ENCODE measurements at places on chromosomes 4 and X.

GRCh38 chr4:174835536-174835935 is 6.5 kb upstream of the GLRA3 start:
- DNase-seq, result no peak

DNA sequence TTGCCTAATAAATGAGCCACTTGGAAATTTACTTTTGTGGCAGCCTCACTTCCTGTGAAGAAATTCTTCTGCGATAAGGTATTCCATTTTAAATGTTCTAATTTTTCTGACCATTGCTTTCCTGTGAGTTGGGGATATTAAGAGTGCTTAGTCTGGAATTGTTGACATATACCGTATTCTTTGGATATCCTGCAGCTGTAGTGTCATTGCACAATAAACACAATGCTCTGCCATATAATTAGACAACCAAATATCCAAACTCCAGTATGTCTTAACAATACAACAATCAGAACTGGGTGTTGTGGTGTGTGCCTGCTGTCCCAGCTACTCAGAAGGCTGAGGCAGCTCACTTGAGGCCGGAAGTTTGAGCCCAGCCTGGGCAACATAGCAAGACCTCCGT is 99.4 kb downstream of the LUZP4 start:
- DNase-seq, result no peak

DNA sequence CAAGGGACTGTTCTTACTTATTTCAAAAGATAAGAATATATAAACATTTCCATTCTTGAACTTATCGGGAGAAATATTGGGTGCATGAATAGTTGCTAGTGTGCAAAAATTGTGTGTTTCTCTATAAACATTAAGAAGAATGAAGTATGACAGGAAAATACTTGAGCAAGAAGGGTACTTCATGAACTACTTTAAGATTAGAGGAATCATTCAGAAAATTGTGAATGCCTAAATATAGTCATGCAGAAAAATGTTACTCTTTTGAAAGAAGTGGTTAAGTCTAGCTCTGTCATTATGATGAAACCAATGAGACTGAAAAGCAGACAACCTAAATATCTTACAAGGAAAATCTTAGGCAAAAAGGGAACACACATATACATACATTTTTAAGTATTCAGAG is 207.8 kb upstream of the PCDH18 start:
- DNase-seq, result no peak

- no peak for DNase-seq
Observed at GRCh38 chrX:43716144-43716543, 60.0 kb downstream of the MAOA start.

- DNase-seq, result no peak
Observed at GRCh38 chr4:73917081-73917501, 47.9 kb downstream of the CXCL1 start.

DNA sequence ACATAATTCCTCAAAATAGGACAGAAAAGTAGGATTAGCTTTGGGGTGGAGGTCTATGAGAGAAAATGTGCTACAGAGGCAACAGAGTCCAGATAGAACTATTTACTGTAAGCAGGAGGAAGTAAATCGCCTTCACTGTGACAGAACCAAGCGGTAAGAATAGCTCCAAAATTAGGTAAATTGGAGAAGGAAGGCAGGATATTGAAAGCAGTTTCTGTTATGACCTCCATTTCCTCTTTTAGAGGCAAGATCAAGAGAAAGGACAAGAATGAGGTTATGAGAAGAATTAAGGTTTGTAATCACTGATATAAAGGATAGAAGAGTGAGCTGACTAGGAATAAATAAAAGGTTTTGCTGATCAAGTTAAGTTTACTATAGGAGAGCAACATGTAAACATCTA is 44.1 kb upstream of the NEUROG2 start:
- DNase-seq, result no peak

DNA sequence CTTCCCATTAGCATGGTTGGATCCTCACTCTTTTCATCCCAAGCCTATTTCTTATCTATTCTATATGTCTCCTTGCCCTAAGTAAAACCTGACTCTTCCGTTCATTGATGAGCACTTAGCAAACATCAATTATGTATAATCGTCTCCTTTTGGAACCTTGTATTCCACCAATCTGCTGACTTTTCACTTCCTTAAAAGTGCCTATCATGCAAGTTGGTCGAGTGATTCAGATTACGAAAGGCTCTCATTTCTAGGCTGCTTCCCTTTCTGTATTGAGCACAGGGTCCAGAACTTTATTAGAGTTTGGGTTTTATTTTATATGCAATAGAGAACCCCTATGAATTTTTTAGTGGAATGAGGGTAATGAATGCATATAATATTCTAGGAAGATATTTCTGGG is 27.1 kb upstream of the ALB start:
- DNase-seq, result no peak

GRCh38 chrX:72576141-72576894 is 3.7 kb upstream of the HDAC8 start:
- no peak for DNase-seq

GRCh38 chr4:181158971-181159370 is 1084.2 kb upstream of the TENM3 start:
- no peak for DNase-seq

- no peak for DNase-seq
Observed at GRCh38 chrX:35699642-35700041, 98.5 kb upstream of the MAGEB16 start.

DNA sequence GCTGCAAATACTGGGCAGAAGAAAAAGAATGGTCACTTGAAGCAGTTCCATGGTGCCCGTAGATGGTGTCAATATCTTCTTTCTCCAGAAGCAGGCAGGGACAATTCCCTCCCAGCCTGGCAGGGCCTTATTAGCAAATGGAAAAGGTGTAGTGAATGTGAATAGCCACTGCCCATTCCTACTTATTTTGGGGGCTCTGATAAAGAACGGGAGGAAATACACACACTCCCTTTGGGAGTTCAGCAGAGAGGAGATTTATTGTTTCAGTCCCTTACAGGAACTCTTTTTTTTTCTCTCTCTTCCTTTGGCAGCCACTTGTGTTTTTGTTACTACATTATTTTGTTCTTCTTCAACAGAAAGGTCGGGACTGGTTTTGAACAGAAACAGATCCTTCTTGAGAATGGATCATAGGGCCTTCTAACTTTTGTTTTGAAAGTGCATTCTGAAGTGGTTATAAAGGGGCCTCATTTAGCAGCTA is at the start of gene EMCN:
TSS of gene EMCN (minus strand) at position 159 of the 478 bp plus-strand sequence. CDS start at position 51, 108 bp downstream.
- DNase-seq, result no peak

DNA sequence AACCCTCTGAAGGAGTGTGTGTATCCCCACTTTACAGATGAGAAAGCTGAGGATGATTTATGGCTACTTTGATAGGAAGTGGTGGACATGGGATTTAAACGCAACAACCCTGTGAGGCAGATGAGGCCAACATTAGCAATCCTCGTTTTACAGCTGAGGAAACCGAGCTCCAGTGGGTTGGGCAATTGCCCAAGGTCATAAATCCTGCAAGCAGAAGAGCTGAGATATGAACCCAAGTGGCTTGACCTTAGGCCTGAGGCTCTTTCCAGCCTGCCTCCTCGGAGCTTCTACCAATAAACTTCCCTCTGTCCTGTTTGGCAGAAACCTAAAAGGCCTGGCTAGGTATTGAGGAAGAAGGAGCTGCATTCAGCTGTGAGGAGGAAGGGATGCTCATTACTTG is 185.5 kb upstream of the RBPJ start:
- DNase-seq, result no peak

DNA sequence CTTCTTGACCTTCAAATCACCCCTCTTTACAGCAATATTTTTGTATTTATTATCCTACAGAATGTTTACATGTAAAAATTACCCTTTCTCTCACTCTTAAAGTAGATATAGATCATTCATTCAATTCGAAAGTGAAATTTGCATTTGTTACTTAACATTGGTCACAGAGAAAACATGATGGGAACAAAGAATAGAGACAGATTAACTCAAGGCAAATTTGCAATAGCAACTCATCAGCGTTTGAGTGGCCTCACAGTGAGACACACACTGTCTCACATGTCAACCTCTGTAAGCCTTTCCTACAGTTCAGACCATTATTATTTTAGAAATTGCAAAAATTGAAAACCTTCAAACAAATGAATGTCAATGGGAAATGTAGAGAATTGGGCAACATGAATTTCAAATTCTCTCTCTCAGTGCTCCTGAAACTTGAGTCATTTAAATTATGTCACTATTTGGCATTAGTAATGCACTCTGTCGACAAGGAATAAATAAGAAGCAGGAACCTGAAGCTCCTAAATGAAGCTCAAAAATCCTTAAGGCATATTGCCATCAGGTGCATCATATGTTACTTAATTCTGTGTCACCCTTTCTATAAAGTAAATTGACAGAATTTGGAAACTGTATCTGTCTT is 148.3 kb upstream of the ANXA10 start:
- DNase-seq, result no peak

- DNase-seq, result no peak
Observed at GRCh38 chr4:55004831-55005230, 120.6 kb downstream of the KDR start.

- no peak for DNase-seq
Observed at GRCh38 chr4:3725936-3726870, 40.0 kb upstream of the ADRA2C start.

- peak; percentile 73 for DNase-seq
Observed at GRCh38 chr4:108045687-108046024, 56.0 kb downstream of the HADH start.

GRCh38 chr4:165476214-165477098 is 97.6 kb downstream of the CPE start:
- DNase-seq, result no peak

DNA sequence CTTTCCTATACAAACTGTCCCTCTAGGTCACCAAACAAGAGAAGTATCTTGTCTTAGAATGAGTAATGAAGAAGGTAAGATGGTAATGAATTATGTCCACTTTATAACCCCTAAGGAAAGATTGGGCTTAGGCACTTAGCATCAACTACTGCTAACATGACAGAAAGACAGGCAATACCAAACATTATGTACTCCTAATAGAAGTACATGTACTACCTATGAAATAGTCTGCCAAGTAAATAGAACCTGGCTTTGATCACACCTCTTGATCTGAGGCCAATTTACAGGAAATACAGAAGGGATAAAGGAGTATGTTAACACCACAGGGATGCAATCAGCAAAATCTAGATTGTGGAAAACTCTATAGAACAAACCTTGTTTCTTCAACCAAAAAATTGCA is 14.1 kb upstream of the PCYT1B start:
- no peak for DNase-seq

DNA sequence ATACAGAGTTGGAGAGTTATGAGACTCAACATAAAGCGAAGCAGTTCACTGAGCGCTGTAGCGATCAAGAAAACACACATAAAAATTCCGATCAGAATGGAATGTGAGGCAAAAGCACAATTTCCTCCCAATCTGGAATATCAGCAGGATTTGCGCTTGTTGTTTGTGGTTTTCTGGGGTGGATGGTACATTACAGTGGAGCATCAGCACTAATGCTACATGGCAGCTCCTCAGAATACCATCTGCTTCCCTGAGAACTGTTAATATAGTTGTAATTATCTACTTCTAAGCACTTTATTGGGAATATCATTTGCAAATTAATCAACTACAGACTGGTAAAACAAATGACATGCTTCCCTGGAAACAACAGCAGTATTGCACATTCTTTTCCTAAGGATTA is 324.1 kb upstream of the PPARGC1A start:
- DNase-seq, result no peak

Measured in right forelimb (tissue), 1 donor.